ENCODE measurements at places on chromosomes 1 and 21.

GRCh38 chr1:29603622-29604021, 367.3 kb downstream of the PTPRU start:
- DNase-seq = no peak

DNA sequence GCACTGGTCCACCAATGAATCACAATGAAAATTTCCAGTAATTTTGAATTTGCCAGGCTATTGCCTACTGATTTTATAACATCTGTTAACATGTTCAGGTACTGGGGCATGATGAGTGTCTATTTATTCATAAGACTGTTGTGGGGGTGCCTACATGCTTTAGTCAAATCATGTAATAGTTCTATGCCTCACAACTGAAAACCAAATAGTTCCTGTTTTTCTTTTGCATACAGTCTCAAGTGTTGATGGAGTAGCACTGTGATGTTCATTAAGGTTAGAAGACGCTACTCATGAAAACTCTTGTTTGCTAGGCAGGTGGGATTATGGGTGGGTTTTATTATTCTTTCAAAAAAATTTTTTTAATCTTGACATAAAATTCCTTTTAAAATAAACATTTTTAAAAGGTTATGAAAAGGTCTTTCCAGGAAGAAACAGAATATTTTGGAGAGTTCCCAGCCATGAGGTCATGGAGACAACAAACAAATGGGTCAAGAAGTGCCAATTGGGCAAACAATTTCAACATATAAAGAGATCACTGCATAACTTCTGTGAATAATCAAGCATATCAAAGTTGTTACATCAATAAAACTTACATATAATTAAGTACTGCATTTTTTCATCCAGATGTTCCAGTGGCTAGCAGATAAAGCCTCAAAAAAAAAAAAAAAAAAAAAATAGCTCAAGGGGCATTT, 40.2 kb upstream of the NHLH2 start:
- no peak for DNase-seq

- DNase-seq = no peak
Measured at GRCh38 chr1:12369258-12369657, 139.4 kb downstream of the VPS13D start.

- no peak for DNase-seq
Measured at GRCh38 chr1:204929487-204930154, 59.0 kb downstream of the NFASC start.

GRCh38 chr1:172938681-172939080, 112.1 kb downstream of the TNFSF18 start:
- DNase-seq = no peak

GRCh38 chr1:176515310-176515709, 52.3 kb downstream of the PAPPA2 start:
- no peak for DNase-seq

DNA sequence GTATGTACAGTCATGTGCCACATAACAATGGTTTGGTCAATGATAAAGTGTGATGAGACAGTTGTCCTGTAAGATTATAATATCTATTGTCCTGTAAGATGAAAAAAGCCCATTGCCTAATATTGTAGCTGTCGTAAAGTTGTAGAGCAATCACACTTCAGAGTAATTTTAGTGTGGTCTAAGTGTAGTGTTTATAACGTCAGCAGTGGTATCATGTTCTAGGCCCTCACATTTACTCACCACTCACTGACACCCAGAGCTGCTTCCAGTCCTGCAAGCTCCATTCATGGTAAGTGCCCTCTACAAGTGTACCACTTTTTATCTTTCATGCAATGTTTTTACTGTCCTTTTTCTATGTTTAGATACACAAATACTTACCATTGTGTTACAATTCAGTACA, 259.9 kb upstream of the RAB4A start:
- no peak for DNase-seq

- no peak for DNase-seq
Measured at GRCh38 chr1:220516014-220516721, 11.8 kb upstream of the MARK1 start.

DNA sequence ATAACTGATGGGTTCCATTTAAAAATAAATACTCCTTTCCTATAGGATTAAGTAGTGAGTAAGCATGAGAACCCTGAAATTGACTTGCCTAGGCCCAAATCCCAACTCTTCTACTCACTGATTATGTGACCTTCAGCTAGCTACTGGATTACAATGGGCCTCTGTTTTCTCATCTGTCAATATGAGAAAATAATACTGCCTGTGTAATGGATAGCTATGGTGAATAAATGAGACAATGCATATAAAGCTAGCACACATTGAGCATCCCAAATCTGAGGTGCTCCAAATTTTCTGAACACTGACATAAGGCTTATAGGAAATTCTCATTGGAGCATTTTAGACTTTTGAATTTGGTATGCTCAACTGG, 5.3 kb upstream of the LRRC8C start:
- DNase-seq = no peak

GRCh38 chr1:224710196-224710595, 94.1 kb downstream of the CNIH3 start:
- DNase-seq = no peak

- DNase-seq = no peak
Measured at GRCh38 chr21:34202553-34203372, 129.4 kb downstream of the MRPS6 start.

- no peak for DNase-seq
Measured at GRCh38 chr21:45210461-45210983, 77.2 kb downstream of the POFUT2 start.

Measured in activated naive CD8-positive, alpha-beta T cell treated with anti-CD3 and anti-CD28 coated beads, Interleukin-2, amount 10 ng/mL, durations not matched to agents 7 days and 5 days (primary cell).